ENCODE measurements at places on chromosomes 2 and 18.

- DNase-seq, result no peak
These were observed 68.6 kb upstream of the PELI1 start for GRCh38 chr2:64212801-64213321.

- DNase-seq, result no peak
These were observed 60.8 kb upstream of the GLS start for GRCh38 chr2:190819840-190820301.

- DNase-seq, result no peak
These were observed 31.3 kb downstream of the DGKD start for GRCh38 chr2:233385489-233386044.

DNA sequence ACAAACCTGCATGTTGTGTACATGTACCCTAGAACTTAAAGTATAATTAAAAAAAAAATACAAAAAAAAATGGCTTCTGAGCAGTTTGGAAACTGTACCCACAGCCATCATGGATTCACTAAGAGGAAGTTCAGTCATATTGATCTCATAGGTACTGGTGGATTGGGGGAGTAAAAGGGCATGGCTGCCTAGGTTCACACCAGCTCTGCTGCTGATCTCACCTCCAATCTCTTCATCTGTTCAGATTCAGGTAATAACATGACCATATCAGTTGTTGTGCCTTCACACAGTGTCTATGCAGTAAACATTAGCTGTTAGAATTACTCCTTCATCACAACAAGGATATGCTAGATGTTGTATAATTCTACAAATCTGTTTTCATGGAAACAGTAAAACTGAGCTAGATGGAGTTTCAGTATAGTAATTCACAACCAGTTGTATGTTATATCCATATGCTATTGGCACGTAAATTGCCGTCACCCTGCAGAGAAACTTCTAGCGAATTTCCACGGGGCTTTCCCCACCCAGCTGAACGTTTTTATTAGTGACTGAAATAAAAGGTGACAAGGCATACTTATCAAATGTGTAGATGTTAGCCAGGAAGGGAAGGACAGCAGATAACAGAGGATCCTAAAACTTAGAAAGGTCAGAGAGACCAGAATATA, 59.3 kb upstream of the ITM2C start:
- no peak for DNase-seq

- DNase-seq, result no peak
These were observed 157.7 kb downstream of the ANTXR1 start for GRCh38 chr2:69170661-69171060.

DNA sequence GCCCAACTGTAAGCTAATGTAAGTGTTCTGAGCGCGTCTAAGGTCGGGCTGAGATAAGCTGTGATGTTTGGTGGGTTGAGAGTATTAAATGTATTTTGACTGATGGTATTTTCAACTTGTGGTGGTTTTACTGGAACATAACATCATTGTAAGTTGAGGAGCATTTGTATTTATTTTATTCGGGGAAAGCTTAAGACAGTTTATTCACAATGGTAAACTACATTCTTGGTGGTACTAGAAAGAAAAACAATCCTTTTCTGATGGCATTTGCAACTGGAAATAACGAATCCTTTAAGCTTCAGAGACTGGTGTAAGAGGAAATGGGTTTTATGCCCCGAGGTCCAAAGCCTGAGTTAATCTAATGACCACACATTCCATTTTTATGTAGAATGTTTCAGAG, 283.3 kb upstream of the NETO1 start:
- no peak for DNase-seq

DNA sequence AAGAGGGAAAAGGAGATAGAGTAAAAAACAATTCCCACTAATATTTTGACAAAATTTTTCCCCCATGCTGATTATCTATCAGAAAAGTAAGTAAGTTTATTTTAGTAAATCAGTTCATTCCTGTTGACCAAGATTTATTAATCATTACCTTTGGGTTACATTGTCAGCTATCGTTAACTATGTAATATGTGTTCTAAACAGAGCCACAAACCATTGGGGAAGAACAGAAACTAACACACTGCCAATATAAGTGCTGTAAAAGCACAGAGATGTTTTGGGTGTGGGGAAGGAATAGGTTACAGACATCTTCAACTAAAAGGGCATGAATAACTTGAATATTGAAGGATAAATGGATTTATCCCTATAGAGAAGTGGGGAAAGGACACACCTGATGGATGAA, 42.5 kb upstream of the ACADL start:
- no peak for DNase-seq

- DNase-seq, result no peak
These were observed 6.4 kb upstream of the GEMIN6 start for GRCh38 chr2:38771632-38772031.

DNA sequence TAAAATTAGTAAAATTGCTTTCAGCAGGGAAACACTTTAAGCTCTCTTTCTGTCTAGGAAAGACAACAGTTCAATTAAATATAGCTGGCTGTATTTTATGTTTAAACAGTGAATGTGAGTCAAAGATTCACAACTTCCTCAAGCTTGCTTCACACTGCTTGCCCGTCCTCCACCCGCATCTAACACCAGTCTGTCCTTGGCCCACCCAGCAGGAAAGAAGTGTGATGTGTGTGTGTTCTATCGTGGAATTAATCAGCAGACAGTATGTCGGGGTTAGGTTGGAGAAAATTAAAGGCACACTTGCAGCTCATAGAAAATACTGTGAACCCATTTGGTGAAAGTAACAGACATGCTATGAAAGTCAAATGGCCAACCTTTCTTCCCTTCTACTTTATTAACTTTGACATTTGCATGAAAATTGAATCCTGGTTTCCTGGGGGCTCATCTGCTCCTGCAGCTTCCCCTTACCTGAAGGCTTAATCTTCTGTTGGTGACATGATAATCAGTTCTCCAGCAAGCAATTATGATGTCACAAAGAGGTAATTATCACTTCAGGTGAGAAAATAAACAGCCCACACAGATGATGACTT, 182.0 kb downstream of the UXS1 start:
- no peak for DNase-seq

GRCh38 chr2:155035308-155035707, 336.8 kb downstream of the KCNJ3 start:
- no peak for DNase-seq

GRCh38 chr2:167491788-167492187, 603.5 kb downstream of the XIRP2 start:
- no peak for DNase-seq

- no peak for DNase-seq
These were observed 73.8 kb downstream of the RPIA start for GRCh38 chr2:88765154-88765888.

DNA sequence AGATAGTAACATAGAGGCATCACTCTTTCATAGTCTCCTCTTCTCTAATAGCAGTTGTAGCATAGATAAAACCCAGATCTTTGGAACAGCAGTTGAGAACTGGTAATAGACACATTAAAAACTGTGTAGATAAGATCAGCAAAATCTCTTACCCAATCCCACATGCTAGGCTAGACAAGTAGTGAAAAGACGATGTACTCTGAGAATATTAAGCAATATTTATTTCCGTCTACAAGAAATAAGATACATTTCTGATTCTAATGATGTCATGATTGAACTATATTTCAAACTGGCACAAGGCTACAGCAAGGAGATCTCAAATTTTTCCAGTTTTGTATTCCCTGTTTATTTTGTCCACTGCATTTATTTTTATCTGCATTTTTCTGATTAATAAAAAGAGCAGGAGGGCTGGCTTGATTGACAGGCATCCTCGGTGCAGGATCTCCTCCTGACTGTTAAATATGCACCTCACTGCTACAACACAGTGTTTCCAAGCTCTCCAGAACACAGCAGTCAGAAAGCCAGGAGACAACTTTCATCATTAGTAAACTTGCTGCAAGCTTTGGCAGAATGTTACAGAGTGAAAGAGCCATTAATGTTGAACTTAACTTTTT, 73.3 kb upstream of the ATIC start:
- DNase-seq, result no peak

GRCh38 chr2:11624893-11625292, 45.1 kb downstream of the NTSR2 start:
- DNase-seq, result no peak

- DNase-seq, result no peak
These were observed 56.4 kb upstream of the ITGA6 start for GRCh38 chr2:172370821-172371455.

DNA sequence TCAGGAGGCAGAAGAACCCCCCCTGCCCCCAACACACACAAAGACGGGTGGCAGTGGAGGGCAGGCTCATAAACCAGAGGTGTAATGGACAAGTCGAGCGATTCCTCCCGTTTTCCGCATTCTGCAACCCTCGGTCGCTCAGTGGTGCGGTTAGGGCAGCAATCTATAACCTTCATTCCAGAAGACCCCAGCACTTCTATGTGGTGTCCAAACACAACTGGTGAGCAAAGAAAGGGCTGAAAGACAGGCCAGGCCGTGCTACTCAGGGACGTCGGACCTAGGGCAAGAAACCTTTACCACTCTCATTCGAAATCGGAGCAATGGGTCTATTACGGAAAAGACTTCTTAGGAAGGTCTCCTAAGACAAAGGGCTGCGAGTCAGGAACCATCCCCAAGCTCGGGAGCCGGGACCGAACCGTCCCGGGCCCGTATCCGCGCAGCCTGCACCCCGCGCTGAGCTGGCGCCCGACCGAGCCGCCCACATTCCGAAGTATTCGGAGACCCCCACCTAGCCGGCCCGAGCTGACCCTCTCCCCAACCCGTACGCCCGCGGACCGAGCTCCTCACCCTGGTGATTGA, 568 bp downstream of the ARL5A start:
- DNase-seq, result no peak

- no peak for DNase-seq
These were observed 3.3 kb downstream of the SLC8A1 start for GRCh38 chr2:40448476-40449079.
